ENCODE measurements at places on chromosomes 7 and 10.
A peak's percentile ranks its signal among the peaks of the same experiment; 100 is the strongest.

- no peak for DNase-seq
These were observed 121.4 kb upstream of the INHBA start for GRCh38 chr7:41824284-41824683.

- DNase-seq: no peak
These were observed 49.1 kb downstream of the KIF20B start for GRCh38 chr10:89750441-89750840.

- DNase-seq: no peak
These were observed 5.9 kb downstream of the MAP3K8 start for GRCh38 chr10:30439931-30440330.

- no peak for DNase-seq
These were observed 453.8 kb upstream of the ANKRD30A start for GRCh38 chr10:36671607-36672006.

DNA sequence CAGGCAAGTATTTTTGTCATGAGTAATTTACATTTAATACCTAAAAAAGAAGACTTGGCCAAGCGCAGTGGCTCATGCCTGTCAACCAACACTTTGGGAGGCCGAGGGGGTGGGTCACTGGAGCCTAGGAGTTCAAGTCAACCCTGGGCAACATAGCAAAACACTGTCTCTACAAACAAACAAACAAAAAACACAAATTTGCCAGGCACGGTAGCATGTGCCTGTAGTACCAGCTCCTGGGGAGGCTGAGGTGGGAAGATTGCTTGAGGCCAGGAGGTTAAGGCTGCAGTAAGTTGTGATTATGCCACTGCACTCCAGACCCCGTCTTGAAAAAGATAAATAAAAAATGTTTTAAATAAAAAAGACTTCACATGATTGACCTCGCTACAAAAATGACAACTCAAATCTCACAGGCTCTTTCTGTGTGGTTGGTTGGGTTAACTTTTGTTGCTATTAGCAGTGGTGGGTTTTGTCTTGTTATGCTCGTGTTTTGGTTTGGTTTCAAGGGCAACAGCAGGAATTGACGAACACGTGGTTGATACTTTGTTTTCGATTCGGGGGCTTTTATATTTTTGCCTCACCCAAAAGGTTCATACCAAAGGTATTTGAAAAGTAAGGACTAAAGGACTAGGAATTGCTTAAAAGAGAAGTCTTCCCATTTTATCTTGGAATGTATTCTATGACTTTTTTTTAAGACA is 227.2 kb upstream of the MKLN1 start:
- DNase-seq: no peak

DNA sequence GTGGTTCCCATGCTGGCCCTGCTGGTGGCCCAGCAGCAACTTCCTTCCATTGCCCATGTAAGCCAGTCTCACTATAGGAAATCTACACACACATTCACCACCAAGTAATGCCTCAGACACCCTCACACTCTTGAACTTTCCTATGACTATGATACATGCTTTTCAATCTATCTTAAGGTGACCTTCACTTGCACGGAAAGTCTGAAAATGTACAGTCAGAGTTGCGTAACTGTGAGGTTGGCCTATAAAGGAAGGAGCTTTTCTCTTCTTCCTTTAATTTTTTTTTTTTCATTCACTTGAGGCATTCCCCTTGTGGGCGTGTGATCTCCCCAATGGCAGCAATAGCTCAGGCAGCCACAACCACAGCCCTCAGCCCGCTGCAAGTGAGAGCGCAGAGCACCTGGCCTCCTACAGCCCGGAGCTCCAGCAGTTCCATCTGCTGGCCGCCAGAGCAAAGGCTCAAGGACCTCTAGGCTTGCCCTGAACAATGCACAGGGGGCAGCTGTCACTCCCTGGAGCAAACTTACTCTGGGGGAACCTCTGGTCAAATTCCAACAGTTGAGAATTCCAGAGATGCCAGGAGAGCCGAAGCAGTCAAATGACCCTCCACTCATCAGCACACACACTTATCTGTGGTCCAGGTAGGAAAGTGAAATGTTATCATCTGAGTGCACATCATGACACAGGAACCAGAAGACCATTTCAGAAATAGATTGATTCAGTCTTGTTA is 123.1 kb upstream of the ADO start:
- DNase-seq: no peak

DNA sequence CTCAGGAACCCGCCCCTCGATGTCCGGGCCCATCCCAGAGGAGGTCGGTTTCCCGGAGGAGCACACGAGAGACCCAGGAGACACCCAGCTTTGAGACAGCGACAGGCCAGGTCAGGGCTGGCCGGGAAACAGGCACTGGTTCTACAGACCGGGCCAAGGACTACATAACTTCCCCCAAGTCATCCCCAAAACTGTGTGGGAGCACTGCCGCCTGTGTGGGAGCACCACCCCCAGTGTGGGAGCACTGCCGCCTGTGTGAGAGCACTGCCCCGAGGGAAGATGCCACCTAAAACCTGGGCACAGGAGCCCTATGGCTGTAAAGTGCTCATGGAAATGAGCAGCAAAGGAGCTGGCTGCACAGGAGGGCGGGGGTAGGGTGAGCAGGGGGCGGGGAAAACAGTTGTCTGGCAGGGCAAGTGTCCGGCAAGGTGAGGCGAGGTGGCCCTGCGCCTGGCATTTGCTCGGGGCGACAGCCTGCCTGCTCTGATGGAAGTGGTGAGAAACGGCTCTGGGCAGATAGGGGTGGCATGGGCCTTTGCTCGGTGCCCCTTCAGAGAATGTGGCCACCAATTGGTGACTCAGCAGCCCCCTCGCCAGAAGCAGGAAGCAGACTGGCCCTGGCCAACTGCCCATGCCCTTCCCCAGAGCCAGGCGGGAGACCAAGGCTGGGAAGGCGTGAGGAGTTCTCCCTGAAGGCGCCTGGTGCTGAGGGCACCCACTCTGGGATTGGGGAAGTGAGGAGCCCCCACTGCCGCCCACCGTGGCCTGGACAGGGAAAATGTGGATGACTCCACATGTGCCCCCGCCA is 26.2 kb downstream of the PAPOLB start:
- no peak for DNase-seq

- DNase-seq: no peak
These were observed 14.4 kb downstream of the CDC14C start for GRCh38 chr7:48938539-48939295.

- DNase-seq: no peak
These were observed 481.8 kb downstream of the SEMA3D start for GRCh38 chr7:84705079-84705478.

- no peak for DNase-seq
These were observed 107.7 kb upstream of the PCLO start for GRCh38 chr7:83270407-83270806.

- DNase-seq: no peak
These were observed 323.7 kb upstream of the ANKRD30A start for GRCh38 chr10:36801660-36802059.

DNA sequence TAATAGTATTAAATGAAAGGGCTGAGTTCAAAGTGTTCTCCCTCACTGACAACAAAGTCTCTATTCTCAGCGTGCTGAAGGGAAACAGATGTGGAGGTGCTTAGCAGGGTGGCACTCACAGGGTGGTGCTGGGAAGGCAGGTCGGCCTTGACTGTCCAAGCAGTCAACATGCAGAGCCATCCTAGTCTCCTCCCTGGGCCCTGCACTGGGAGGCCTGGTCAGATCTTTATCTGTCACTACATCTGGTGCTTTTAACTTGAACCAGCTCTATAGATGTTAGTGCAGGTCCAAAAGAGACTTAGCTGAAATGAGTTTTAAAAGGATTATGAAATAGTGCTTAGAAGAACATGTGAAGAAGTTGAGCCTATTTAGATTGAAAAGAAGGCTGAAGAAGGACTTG is 82.1 kb downstream of the AVL9 start:
- no peak for DNase-seq

DNA sequence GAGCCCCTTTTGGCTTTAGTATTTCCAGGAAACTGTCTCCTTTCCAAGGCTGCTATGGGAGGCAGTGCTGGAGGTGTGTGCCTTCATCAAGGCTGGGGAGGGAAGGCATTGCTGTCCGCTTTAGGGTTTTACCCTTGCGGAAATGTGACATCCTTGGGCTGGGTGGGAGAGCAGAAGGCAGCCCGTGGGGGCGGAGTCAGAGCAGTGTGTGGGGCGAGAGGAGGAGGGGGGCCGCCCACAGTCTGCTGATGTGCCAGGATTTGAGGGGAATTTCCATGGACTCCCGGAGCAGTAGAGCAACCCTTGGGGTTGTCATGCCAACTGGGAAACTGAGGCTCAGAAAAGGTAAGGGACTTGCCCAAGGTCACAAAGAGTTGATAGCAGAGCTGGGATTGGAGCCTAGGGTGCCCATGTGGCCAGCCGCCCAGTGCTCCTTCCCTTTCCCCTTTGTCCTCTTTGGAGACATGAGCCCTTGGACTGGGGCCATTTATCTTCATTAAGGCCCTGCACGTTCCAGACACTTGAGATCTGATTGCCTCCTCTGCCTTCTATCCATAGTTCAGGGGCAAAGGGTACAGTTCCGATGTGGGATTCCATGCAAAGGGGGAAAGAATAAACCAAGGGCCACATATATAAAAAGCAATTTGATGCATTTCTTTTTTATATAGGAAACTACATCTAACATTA is 22.2 kb downstream of the TSPAN15 start:
- DNase-seq: no peak

GRCh38 chr7:80960244-80960795 is 41.5 kb upstream of the SEMA3C start:
- no peak for DNase-seq

DNA sequence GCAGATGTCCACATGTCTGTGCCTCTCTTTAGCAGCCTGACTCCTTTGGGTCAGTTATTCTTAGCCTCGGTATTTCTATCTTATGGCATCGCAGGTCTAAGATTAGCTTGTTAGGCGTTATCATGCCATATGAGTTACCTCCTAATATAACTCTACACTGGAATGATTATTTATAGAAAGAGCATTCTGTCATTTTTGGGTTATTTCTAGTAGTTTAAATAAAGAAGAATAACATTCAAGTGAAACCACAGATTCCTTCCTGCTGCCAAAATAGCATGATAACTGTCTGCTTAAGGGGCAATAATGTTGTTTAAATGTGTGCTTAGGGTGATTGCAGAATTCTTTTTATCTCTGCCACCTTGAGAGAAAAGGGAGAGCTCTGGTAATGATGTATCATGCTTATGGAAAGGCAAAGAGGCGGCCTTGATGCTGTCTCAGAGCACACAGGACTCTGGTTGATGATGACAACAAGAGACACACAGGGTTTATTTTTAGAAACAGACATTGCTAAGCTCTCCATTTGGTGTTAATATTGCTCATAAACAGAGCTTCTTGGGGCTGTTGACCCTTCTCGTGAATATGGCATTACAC is 10.4 kb downstream of the HDAC9 start:
- peak; percentile 40 for DNase-seq

DNA sequence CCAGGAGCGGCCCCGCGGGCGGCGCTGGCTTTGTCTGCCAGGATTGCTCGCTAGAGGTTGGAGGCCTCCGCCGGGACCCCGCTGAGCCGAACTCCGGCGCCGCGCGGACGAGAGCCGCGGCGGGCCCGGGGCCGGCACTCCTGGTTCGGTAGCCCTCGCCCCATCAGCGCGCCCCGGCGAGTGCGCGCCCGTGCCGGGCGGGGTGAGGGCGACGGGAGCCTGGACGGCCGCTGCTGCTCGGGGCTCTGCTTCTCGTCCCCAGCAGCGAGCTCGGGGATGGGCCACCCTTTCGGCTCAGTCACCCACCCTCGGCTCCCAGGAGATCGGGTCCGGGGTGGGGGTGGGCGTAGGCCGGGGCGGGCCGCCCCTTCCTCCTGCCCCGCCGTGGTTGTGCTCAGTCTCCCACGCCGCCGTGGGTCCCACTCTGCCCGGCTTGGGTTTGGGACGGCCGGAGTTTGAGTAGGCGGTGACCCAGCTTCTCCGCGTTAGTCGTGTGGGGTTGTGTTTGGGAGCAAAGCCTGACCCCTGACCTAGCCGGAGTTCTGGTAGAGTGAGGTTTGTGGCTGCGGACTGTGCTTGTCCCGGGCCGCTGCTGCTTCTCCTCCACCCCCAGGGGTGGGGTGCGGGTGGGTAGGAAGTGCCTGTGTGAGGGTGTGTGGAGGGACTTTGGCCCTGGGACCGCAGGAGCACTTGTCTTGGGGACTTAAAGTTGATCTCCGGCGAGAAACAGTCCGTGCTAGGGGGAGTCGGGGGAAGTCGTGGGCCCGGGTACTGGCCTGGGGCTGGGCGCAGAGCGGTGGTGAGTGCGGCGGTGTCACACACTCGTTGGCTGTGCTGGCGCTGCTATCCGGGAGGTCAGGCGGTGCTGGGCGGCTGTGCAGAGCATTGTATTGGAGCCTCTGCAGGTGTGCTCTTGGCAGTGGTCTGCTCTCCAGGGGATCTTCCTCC is 677 bp downstream of the TSPAN14 start:
- no peak for DNase-seq

GRCh38 chr10:82814635-82815034 is 939.6 kb downstream of the NRG3 start:
- no peak for DNase-seq

DNA sequence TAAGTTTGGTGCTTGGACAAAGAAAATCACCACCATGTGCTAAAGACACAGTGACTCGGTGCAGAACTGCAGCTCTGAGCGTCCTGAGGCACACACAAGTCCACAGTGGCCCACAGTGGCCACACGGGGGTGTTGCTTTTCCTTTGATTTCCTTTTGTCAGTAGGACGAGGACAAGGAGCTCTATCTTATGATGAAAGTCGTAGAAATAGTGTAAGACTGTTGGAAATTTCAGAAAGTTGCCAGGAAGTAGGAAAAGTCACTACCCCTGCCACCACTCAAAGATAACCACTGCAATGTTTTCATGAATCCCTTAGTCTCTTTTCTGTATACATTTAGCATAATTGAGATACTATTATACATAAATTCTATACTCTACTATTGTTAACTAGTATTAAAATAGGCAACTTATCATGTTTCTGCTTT is 146.0 kb downstream of the TNS3 start:
- DNase-seq: peak; percentile 78

DNA sequence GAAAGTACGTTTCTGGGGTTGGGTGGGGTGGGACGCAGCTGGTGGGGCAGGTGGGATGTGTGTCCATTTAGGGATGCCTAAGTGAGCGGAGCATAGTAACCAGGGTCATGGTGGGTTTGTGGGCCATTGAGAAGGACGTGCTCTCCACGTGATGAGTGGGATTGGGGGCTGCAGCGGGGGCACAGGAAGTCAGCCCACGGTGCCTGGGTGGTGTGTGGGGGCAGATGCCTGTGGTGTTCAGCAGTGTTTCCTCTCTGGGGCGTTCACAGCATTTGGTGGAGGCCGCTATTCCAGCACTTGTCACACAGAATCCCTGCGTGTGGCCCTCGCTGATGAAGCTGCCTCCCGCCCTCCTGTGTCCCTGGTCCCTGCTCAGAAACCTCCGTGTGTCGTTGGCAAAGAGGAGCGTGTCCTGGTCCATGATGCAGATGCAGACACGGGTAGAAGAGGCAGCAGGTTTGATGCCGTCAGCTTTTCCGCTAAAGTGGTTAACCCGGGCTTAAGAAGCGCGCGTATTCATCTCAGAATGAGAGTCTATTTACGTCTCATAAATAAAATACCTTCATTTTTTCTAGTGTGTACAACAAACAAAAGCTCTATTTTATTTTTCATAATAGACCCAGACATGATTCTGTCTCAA is 274.2 kb downstream of the ADARB2 start:
- no peak for DNase-seq

Data from pons (tissue), 1 donor.